ENCODE measurements at places on chromosomes 16 and 17.

DNA sequence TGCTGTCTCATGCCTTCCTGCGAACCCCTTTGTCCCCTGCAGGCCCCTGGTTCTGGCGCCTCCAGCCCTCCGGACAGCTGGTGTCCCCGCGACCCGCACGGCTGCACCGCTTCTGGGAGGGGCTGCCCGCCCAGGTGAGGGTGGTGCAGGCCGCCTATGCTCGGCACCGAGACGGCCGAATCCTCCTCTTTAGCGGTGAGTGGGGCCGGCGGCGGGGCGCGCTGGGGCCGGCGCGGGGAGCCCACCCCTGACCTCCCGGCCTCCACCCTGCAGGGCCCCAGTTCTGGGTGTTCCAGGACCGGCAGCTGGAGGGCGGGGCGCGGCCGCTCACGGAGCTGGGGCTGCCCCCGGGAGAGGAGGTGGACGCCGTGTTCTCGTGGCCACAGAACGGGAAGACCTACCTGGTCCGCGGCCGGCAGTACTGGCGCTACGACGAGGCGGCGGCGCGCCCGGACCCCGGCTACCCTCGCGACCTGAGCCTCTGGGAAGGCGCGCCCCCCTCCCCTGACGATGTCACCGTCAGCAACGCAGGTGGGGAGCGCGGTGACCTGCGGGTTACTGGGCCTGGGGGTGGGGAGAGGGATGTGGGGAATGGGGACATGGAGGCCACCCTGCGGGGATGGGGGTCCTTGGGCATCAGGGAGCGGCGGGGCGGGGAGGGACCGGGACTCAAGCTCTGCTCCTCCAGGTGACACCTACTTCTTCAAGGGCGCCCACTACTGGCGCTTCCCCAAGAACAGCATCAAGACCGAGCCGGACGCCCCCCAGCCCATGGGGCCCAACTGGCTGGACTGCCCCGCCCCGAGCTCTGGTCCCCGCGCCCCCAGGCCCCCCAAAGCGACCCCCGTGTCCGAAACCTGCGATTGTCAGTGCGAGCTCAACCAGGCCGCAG, 7.1 kb upstream of the IL32 start:
- no peak for DNase-seq

GRCh38 chr17:45368651-45369050, 51.8 kb upstream of the MAP3K14 start:
- DNase-seq: no peak

GRCh38 chr16:9840761-9841665, 341.2 kb downstream of the GRIN2A start:
- DNase-seq: no peak

- DNase-seq: no peak
Measured at GRCh38 chr17:57649731-57650484, 95.2 kb downstream of the CCDC182 start.

DNA sequence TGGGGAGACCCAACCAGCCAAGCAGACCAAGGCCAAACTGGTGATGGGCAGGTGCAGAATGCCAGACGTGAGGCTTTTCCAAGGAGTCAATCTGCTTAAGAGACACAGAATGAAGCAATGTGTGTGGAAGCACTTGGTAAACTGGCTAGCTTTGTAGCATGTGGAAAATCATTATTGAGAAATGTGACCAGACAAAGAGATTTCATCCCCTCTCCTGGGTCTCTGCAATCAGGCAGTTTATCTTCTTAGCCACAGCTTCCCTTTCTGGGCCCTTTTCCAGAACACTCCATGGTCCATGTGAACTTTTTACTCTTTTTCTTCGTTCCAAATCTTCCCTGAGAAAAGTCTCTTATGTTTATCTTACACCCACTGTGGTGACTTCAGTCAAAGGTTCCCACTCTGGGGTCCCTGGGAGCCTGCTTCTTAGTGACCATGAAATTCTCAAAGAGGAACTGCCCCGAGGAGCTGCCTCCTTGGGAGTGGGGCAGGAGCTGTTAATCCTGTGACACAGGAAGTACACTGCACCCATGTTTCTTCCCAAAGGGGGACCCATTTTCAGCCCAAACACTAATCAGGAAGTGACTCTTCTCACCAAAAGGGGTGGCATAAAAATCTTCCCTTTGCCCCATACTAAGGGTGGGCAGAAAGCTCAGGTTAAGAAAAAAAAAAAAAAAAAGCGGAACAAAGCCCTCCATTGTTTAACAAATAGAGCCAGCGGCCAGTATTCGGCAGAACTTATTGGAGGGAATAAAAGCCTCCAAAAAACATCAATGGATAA, 346.2 kb upstream of the ASIC2 start:
- DNase-seq: no peak

- DNase-seq: peak; percentile 58
Measured at GRCh38 chr17:17313350-17313991, 10.3 kb downstream of the NT5M start.

- no peak for DNase-seq
Measured at GRCh38 chr17:37031493-37032083, 82.8 kb downstream of the AATF start.
